ENCODE measurements at places on chromosomes 13 and 19.
A peak's percentile ranks its signal among the peaks of the same experiment; 100 is the strongest.

DNA sequence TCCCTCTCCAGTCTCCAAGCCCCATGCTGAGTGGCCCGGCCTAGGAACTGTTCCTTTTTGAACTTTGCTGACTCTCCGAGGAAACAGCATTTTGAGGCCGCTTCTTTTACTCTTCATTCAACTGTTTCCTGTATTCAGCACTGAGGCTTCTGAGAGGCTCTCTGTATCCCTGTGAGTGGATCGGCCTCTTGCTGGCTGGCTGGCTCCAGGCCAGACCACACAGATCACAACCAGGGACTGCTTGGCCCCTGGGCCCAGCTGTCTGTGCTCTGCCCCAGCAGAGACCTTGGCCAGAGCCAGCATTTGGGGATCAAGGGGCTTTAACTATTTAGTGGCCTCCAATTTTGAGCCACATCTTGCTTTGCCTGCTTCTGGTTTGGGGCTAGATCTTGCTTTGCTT, 75.6 kb upstream of the KL start:
- DNase-seq, result peak; percentile 41

DNA sequence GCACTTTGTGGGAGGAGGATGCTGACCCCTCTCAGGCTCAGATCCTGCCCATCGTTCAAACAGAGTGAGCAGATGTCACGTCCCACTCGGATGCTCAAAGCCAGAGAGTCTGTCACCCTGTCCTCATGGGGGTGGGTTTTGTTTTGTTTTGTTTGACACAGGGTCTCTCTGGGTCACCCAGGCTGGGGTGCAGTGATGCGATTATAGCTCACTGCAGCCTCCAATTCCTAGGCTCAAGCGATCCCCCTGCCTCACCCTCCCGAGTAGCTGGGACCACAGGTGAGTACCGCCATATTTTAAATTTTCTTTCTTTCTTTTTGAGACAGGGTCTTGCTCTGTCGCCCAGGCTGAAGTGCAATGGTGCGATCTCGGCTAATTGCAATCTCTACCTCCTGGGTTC, 4.0 kb downstream of the ADGRE2 start:
- no peak for DNase-seq

GRCh38 chr13:40986101-40986856, 32.8 kb downstream of the ELF1 start:
- DNase-seq, result no peak

DNA sequence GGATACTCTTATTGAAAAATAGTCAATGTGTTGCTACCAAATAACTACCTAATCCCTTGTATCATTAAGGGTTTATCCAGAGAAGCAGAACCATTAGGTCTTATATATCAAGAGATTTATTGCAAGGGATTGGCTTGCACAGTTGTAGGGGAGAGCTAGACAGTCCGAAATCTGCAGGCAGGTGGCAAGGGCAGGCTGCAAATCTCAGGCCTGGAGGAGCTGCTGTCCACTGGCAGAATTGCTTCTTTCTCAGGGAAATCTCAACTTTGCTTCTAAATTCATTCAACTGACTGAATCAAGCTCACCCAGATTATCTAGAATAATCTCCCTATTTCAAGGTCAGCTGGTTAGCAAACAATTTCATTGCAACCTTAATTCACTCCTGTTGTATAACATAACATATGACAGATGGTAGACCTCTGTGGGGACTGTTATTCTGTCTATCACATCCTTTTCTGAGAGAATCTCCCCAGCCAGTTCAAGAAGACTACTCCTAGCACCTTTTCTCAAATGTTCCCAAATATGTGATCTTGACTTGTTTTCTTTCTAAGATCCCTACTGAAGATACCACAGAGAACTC, 194.2 kb downstream of the NHLRC3 start:
- DNase-seq, result no peak

DNA sequence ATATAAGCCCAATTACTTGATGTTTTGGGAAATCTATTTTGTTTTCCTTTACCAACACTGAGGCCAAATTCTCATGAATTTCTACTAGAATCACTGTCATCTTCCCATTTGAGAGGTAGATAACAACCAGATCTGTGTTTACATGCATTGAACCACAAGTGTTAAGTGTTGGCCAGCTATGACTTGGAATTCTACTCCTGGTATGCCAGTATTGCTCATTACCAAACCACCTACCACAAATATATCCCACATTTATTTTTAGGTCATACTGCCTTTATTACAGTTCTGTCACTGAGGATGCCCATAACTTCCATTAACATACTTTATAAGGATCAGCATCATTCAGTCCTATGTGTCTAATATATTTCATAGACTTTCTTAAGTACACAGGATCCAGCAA, 328.9 kb downstream of the DIAPH3 start:
- no peak for DNase-seq

GRCh38 chr13:113882716-113883115, 18.8 kb upstream of the GAS6 start:
- DNase-seq, result no peak

- no peak for DNase-seq
Measured at GRCh38 chr19:5692723-5693194, 2.7 kb downstream of the RPL36 start.

GRCh38 chr13:39773833-39774232, 118.4 kb downstream of the COG6 start:
- DNase-seq, result no peak

- no peak for DNase-seq
Measured at GRCh38 chr13:103941506-103942140, 875.4 kb upstream of the SLC10A2 start.

GRCh38 chr13:111011899-111012298, 97.0 kb upstream of the ANKRD10 start:
- DNase-seq, result no peak

DNA sequence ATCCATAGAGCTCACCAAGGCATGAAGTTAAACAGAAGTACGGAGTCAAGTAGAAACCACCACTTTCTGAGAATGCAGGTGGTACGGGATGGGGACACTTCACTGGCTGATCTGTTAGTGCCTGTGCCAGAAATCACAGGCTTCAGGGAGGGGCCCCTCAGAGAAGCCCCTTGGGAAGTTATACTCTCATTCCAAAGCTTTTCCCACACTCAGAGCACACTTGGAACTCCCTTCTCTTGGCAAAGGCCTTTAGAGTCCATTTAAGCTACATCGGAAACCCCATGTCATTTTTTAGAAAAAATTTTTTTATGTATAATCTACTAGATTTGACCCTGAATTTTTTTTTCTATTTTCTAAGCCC, 80.7 kb upstream of the WASF3 start:
- no peak for DNase-seq

- DNase-seq, result no peak
Measured at GRCh38 chr19:41531438-41532311, 44.3 kb upstream of the CEACAM21 start.

DNA sequence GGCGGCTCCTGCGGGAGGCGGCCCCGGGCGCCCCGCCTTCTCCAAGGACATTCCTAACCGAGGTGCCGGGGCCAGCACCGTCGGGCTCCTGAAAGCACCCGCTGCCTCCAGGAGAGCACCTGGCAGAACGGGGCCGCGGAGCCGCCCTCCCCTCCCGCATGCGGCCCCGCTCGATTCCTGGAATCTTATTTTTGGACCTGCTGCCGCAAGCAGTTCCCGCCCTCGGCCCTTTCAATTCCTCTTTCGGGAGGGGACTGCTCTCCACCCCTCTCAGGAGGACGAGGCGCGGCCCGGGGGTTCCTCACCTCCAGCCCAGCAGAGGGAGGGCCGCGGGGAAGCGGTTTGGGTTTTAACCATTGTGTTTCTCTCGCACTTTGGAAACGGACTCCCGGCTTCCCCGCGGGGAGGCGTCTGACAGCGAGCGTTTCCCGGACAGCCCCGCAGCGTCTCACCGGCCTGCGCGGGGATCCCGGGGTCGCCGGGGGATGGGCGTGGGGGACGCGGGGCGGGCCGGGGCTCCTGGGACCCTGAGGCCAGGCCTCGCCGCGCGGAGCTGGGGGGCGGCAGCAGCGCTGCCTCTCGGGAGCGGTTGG, 849 bp downstream of the GAS6 start:
- DNase-seq, result peak; percentile 50

DNA sequence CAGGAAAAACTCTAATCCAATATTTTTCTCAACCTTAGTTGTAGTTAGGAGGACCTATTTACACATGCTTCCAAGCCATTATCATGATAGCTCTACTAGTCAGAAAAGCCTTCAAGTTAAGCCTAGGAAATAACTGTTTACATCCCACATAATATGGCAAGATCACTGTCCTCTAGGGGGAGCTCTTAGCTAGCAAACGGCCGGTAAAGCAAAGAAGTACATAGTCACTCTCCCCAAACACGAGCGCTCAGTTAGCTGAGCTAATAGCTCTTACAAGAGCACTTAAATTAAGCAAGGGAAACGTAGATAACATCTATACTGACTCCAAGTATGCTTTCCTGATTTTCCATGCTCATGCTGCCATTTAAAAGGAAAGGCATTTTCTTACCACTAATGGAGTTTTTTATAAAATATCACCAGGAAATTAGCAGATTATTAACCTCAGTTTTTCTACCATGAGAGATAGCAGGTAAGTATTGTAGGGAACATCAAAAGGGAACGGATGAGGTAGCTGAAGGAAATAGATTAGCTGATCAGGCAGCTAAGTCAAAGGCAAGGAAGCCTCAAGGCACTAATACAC, 100.6 kb upstream of the PABPC3 start:
- DNase-seq, result peak; percentile 77

DNA sequence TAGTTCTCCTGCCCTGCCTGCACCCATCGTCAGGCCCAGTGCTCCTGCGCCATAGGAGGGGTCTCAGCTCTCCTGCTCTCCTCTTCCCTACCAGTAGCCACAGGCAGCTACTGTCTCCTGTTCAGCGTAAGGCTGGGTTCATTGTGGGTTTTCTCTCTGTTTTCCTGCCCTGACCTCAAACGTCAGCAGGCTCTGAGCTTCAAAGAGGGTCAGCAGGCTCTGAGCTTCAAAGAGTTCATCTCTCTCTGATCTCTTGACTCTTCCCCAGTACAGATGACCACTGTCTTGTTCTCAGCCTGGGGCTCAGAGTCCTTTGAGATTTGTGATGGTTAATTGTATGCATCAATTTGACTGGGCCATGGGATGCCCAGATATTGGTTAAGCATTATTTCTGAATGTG, 4.6 kb upstream of the CPB2 start:
- no peak for DNase-seq

DNA sequence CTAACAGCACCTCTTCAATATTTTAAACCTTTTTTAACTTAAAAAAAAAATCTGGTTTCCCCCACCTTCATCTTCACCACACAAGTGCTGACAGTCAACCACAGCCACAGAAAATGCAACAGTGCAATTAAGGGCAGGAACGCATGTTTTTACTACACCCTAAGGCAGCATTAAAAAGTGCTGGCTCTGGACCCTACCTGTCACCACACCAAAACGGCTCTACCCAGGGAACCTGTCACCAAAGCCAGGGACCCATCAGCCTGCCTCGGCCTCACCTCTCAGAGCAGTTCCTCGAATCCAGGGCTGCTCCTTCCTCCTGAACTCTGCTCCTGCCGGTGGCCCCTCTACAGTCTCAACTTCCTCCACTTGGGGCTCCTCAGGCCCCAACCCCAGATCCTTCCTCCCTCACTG, 22.5 kb upstream of the SLC35E1 start:
- DNase-seq, result no peak

GRCh38 chr13:93413972-93414717, 187.5 kb downstream of the GPC6 start:
- DNase-seq, result no peak

DNA sequence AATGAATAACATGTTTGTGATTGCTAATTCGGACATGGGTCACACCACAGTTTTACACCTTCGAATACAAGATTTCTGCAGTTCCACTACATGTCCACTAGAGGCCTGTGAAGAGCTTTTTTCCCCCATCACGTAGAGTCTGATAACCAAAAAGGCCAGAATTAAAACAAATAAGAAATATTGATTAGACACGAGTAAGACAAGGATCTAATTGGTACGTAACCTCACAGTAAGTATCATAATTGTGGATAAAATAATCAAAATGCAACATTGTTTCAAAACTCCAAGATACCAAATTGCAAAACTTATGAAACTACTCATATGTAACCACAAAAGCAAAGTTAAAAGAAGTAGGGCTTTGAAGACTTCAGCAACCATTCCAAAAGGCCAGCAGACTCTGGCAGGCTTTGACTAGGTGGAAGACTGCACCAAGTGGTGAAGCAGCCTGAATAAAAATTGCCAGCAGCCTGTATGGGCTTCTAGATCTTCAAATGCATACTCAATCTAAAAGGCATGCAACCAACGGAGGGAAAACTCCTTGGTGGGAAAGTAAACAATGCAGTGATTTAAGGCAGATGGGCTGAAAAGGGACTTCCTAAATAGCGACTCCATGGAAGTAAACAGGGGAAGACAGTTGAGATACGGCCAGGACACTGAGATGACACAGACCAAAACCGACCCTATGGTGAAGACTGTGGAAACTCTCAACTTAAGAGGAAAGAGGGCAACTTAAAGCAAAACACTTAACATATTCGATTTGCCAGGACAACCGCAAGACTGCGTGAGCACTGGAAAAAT, 56.7 kb downstream of the STARD13 start:
- DNase-seq, result peak; percentile 20

- DNase-seq, result no peak
Measured at GRCh38 chr13:21736926-21737325, 66.1 kb downstream of the FGF9 start.

- peak; percentile 82 for DNase-seq
Measured at GRCh38 chr13:75760131-75761021, 124.2 kb downstream of the LMO7 start.

GRCh38 chr19:36686365-36687213, 823 bp upstream of the ZNF567 start:
- DNase-seq, result peak; percentile 54

- peak; percentile 49 for DNase-seq
Measured at GRCh38 chr19:14472202-14472938, 2.8 kb downstream of the PTGER1 start.

GRCh38 chr13:78714717-78715116, 55.8 kb upstream of the OBI1 start:
- no peak for DNase-seq

- no peak for DNase-seq
Measured at GRCh38 chr19:8081569-8082550, 29.3 kb downstream of the CCL25 start.

GRCh38 chr19:661427-662196, 1.4 kb downstream of the RNF126 start:
- no peak for DNase-seq

- no peak for DNase-seq
Measured at GRCh38 chr13:112928020-112928971, 40.7 kb upstream of the MCF2L start.

DNA sequence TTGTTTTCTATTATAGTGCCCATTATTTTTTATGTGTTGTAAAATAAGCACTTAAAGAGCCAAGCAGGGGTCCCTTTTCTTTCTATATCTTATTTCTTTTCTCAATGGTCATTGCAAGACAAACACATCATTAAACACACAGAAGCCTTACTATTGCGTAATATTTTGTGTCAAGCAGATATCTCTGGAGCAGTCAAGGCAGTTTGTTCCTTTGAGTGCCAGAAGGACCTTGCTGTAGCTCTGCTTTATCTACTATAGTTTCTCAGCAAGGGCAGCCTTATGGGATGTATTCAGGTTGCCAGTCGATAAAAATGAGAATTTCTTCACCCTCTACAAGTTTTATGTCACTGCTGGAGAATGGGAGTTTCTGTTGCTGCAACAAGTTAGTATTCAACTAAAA, 319.3 kb downstream of the TDRD3 start:
- DNase-seq, result no peak

Data from NCI-H345 (cell line).